ENCODE measurements at places on chromosomes 3 and 15.
A peak's percentile ranks its signal among the peaks of the same experiment; 100 is the strongest.

DNA sequence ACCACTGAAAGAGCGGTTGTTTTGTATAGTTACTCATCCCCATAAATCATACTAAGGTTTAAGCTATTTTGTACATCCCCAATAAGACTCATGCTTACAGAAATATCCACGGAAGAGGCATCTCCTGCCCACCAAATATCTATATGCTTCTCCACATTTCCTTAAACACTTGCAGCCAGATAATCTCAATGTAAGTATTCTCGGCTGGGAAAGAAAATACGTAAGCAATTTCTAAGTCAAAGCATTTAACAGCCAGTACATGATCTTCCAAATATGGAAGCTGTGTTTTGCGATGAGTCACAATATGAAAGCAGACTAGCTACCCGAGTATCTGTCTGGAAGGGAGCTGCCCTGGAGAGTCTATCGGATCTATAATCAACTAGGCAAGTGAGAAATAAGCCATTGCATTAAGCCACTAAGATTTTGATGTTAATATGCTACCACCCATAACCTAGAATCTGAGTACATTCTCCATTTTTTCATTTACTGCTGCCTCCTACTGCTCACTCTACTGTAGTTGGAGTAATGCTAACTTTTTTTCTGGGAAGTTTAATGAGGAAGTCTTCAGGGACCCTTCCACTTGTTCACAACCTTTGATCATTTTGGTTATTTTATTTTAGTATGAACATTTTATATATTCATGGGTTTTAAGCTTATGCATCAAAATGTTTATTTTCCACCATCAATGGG lies 26.9 kb upstream of the ZMAT3 start:
- peak; percentile 26 for DNase-seq

GRCh38 chr15:91049378-91050127 lies 27.2 kb upstream of the VPS33B start:
- peak; percentile 73 for DNase-seq

DNA sequence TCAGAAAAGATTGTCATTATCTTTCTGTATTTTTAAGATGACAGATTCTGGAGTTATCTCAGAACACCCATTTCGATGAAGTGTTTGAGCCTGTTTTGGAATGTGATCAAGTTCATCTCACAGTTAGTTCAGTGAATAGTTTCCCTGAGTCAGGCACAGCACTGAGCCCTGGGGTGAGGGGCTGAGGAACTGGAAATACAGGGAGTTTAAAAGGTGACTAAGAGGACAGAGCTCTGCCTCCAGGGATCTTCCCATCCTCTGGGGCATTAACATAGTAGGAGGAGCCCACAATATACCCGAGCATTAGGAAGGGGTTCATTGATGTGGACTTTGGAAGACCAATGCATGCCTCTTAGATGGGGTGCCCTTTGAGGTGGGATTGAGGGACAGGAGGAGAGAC lies 355.1 kb downstream of the CLSTN2 start:
- no peak for DNase-seq

- no peak for DNase-seq
These were observed 34.1 kb downstream of the TMEM158 start for GRCh38 chr3:45191924-45192417.

DNA sequence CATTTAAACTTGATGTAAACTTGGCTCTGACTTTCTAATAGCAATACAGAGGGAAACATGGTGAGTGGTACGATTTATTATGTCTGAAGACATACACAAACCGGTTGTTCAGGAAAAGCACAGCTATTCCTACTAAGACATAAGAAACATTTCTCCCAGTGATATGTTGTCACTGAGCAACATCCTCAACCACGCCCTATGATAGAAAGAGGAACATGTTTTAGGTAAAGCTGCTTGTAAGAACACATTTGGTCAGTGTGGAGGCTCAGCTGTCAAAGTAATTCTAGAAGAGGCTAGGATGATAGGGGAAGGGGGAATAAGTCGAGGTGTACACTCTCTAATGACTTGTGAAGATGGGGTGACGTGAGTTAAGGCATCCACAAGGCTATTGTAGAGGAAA lies 42.7 kb upstream of the B3GNT5 start:
- no peak for DNase-seq

DNA sequence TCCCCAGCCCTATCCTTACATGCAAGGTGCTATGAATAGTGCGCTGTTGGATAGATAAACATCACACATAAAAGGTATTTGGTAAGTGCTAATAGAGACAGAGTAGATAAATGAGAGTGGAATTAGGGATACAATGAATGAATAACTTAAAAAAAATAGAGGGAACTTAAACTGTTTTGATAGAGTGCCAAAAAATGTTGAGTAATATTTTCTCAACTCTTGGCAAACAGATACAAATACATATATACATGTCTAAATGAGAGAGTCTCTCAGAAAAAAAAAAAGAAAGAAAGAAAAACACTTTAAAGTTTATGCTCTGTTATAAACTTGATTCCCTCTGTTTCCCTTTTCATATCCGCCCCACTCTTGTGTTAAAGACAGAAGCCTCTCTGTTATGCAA lies 667.4 kb downstream of the ROBO2 start:
- no peak for DNase-seq
